Activated CD4-positive, alpha-beta T cell treated with anti-CD3 and anti-CD28 coated beads for 48 hours (primary cell): ENCODE measurements at places on chromosomes 11 and 22.

DNA sequence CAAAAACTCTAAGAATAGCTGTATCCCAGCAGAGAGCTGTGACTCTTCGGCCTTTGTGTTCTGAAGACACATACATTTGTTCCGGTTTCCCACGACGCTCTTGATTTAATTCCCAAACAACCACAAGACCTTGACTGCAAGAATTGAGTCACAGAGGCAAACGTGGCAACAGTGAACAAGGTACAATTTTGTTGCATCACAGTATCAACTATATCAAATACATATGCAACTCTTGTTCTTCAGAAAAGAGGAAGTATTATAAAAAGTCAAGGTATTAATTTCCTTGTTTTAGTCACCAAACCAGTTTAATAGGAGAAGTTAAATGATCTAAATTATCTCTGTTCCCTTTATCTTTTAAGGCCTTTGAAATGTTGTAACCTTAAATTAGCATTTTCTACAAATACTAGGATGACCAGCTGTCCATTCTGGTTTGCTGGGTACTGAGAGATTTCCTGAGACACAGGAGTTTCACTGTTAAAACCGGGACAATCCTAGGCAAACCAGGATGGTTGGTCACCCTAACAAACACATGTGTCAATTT lies 11.1 kb downstream of the HPS5 start:
- DNase-seq = no peak

GRCh38 chr22:48223488-48224190 lies 1461.2 kb downstream of the TBC1D22A start:
- no peak for DNase-seq

DNA sequence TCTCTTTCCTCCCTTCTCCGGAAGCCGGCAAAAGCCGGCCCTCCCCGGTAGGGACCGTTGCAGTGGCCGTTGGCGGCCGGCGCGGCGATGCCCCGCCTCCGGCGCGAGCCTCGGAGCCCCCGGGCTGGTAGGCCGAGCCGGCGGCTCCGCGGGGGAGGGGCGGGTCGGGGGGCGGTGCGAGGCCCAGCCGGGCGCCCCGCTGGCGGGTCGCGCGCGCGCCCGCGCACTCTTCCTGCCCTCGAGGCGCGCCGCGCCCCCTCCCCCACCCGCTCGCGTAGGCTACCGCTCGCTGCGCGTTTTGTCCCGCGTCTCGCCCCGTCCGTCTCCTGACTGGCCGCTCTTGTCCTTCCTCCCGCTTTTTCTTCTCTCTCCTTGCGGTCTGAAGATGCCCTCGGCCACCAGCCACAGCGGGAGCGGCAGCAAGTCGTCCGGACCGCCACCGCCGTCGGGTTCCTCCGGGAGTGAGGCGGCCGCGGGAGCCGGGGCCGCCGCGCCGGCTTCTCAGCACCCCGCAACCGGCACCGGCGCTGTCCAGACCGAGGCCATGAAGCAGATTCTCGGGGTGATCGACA lies 591 bp downstream of the CAPRIN1 start:
- peak; percentile 94 for DNase-seq

- peak; percentile 74 for DNase-seq
These were observed 58.9 kb downstream of the MYEOV start for GRCh38 chr11:69352715-69353319.

GRCh38 chr11:60703374-60703773 lies 4.0 kb downstream of the MS4A8 start:
- no peak for DNase-seq

GRCh38 chr22:26484360-26484706 lies 656 bp downstream of the SRRD start:
- no peak for DNase-seq

- DNase-seq = no peak
These were observed 61.6 kb downstream of the CASP12 start for GRCh38 chr11:104836691-104837090.

GRCh38 chr22:43543522-43544288 lies 131.9 kb downstream of the MPPED1 start:
- no peak for DNase-seq

DNA sequence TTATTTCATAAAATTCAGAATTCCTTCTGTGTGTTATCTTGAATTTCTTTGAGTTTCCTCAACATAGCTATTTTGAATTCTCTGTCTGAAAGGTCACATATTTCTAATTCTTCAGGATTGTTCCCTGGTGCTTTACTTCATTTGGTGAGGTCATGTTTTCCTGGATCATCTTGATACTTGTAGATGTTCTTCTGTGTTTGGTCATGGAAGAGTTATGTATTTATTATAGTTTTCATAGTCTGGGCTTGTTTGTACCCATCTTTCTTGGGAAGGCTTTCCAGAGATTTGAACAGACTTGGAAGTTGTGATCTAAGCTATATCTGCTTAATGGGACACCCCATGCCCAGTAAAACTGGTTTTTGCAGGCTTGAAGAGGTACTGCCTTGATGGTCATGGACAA lies 149.6 kb downstream of the METTL15 start:
- no peak for DNase-seq

DNA sequence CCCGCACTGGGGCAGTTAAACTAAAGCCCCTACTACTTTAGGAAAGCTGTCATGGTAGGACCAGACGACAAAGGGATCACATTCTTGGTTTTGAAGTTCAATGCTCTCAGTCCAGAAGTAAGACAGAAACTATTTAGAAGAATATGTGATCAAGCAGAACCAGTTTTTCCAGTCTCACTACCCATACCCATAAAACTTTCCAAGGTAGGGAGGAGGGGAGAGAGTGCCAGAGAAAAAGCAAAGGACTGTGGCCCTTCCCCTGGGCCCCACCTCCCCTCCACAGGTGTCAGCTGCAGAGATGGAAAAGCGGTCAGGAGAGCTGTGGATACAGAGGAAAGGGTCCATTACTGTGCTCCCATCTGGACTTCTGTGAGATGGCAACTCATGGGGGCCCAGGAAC lies 587.1 kb downstream of the SOX6 start:
- no peak for DNase-seq

GRCh38 chr11:17171343-17171742 lies 36.4 kb downstream of the PIK3C2A start:
- no peak for DNase-seq

- DNase-seq = no peak
These were observed 14.2 kb downstream of the P2RY6 start for GRCh38 chr11:73286240-73286810.

- DNase-seq = no peak
These were observed 10.2 kb downstream of the LRRC74B start for GRCh38 chr22:21055880-21056319.

DNA sequence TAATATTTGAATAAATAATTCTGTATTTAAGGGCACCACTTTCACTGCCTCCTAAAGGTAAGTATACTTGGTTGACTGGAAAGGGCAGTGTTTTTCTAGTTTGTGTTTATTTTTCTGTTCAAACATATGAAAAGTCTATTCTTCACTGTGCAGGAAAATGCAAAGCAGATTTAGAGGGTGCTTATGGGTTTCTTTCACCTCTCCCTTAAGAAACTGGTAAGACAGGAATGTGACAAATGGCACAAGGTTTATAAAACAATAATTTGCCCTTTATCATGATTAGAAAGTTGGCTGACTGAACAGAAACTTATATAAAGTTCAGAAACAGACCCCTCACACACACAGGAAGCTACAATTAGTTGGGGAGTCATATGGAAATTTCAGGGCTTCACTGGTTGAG lies 60.6 kb downstream of the PLEKHA7 start:
- DNase-seq = no peak

DNA sequence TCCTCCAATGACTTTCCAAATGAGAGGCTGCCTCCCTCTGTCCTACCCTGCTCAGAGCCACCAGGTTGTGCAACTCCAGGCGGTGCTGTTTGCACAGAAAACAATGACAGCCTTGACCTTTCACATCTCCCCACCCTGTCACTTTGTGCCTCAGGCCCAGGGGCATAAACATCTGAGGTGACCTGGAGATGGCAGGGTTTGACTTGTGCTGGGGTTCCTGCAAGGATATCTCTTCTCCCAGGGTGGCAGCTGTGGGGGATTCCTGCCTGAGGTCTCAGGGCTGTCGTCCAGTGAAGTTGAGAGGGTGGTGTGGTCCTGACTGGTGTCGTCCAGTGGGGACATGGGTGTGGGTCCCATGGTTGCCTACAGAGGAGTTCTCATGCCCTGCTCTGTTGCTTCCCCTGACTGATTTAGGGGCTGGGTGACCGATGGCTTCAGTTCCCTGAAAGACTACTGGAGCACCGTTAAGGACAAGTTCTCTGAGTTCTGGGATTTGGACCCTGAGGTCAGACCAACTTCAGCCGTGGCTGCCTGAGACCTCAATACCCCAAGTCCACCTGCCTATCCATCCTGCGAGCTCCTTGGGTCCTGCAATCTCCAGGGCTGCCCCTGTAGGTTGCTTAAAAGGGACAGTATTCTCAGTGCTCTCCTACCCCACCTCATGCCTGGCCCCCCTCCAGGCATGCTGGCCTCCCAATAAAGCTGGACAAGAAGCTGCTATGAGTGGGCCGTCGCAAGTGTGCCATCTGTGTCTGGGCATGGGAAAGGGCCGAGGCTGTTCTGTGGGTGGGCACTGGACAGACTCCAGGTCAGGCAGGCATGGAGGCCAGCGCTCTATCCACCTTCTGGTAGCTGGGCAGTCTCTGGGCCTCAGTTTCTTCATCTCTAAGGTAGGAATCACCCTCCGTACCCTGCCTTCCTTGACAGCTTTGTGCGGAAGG lies 2.9 kb downstream of the APOC3 start:
- no peak for DNase-seq
